ENCODE measurements at places on chromosomes 2 and 18. TPM values are rescaled to one million over a fixed set of nuclear protein-coding genes. Genes with fewer than 3 reads are reported as not detected.

Gene CPO
- total RNA-seq, result 0.28 TPM

Gene GPR17
- 0.26 TPM for total RNA-seq

Gene SCYGR1
- not detected for total RNA-seq

Gene AOX1
- total RNA-seq, result 3.0 TPM

Gene NPHP1
- total RNA-seq, result 6.9 TPM

Gene FRZB
- 0.69 TPM for total RNA-seq

Gene GCG
- total RNA-seq, result not detected

Gene ALPI
- not detected for total RNA-seq

Gene LRRC30
- not detected for total RNA-seq
